Activated CD4-positive, alpha-beta T cell treated with anti-CD3 and anti-CD28 coated beads, Interleukin-2, amount 50 U/mL, for 4 hours (primary cell): ENCODE measurements at places on chromosomes 7 and 10.

DNA sequence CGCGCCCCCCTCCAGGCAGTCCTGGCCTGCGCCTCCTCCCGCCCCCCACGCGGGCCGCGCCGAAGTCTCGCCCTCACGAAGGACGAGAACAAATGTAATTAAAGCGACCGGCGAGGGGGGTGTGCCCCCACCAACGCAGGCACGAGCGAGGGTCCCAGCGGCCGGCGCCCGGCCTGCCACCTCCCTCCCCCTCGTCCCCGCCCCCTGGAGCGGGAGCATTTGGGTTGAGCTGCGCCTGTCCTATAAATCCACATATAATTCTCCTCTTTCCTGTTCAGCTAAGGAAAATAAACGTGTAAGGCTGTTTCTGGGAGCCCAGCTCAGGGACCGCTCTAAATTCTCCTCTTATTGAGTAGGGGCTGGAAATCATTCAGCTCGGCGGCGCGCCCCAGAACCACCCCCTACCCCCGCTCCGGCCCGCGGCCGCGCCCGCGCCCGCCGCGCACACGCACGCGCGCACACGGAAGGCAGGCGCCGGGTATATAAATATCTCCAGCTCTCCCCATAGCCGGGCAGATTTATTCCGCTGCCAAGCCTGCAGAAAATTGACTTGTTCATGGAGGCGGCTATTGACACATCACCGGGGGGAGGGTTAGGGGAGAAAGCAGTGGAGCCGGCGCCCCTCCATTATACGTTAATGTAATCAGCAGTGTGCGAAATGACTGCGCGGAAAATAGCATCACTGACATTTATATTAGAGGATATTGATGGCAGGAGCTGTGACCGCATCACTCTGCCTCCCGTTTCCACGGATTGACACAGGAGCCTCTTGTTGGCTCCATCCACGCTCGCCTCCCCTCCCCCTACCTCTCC is 61.6 kb upstream of the BTRC start:
- no peak for DNase-seq

- DNase-seq = no peak
Measured at GRCh38 chr10:100995181-100995580, 4.4 kb upstream of the LZTS2 start.

- DNase-seq = no peak
Measured at GRCh38 chr10:4262449-4262848, 477.4 kb upstream of the KLF6 start.

DNA sequence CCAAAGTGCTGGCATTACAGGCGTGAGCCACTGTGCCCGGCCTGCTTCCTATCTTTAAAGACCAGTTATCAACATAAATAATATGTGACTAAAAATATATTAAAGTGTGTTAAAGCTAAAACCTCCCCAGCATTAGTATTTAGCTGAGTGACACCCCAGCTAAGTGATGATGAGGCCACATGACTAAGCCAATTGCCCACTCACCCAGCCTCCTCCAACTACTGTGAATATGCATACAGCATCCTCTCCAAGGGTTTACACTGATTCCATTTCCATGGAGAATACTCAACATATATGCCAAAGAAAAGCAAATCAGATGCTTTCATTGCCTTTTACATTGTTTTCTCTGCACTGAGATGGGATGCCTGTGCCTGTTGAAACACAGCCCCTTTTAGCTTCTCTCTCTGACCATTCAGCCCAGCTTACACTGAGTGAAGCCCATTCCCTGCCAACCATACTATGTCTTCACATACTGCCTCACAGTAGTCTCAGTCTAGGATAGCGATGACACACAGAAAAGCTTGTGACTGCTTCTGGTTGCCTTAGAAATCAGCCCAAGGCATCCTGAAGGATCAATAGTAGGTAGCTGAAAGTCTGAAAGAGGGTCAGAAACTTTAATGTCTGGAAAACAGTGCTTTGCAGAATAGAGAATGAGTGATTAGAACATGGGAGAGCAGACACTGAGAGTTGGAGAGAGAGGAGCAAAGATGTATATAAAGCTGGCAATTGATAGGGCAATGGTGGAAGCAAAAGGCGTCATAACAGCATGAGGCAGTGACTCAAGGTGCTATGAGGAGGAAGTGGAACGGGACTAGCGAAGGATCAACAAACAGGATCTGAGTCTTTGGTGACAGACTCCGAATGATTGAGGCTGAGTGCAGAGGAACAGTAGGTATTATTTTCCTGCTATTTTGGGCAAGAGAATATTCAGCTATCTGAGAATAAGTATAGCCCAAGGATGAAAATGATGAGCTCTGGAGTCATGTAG is 19.8 kb upstream of the ATE1 start:
- DNase-seq = no peak
